Posterior cingulate gyrus (tissue), 11 donors: ENCODE measurements at places on chromosomes 6 and 20.

GRCh38 chr6:140140891-140141290 lies 766.4 kb upstream of the CITED2 start:
- DNase-seq = no peak

DNA sequence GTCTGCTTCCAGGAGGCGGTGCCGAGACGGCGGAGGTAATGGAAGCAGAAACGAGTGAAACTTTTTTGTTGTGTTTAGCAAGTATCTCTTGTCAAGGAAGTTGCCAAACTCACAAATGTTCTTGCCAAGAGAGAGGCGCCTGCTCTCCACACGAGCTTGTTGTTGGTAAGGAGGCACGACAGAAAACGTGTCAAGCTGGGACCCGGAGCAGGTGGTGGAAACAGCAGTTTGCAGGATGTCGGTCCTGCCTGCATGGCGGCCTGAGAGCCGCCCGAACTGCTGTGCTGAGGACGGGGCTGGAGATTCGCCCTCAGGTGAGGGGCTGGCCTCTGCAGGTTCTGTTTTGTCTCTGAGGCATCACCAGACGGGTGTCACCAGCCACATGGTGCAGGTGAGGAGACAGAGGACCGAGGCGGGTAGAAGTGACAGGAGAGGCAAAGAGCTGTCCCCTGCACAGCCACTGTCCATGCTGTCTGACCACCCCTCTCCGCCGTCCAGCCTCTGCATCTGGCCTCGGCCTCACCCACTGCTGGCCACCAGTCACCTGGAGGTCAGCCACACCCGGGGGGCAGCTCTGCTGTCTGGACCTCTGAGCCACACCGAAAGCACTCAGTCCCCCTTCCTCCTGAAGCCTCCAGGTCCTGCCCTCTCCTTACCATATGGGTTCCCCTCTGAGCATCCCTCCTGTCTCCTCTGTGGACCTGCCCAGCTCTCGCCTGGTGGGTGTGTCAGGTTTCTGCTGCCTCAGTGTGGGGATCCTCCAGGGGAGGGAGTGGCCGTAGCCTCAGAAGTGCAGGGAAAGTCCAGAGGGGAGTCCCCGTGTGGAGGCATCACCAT lies 261.5 kb downstream of the TAF4 start:
- DNase-seq = peak; percentile 44

- DNase-seq = no peak
Observed at GRCh38 chr6:14758421-14759081, 487.3 kb upstream of the JARID2 start.

GRCh38 chr6:40187535-40188144 lies 253.4 kb upstream of the MOCS1 start:
- no peak for DNase-seq

- DNase-seq = no peak
Observed at GRCh38 chr6:147509891-147510290, 1.4 kb downstream of the SAMD5 start.

DNA sequence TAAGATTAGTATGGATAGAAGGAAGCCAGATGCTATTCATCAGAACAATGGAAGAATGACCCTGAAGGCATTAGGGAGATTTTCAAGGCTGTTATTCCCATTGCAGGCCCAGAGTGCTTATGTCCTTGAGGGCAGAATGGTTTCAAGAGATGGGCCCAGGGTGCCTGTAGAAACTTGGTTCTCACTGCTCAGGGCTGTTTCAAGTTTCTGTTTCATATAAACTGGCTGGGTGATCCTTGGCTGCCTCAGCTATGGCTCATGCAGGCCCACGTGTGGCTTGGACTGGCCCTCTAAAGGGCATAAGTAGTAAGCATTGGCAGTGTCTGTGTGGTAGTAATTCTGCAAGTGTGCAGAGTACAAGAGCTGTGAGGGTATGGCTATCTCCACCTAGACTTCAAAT lies 540.9 kb upstream of the MAN1A1 start:
- DNase-seq = no peak

DNA sequence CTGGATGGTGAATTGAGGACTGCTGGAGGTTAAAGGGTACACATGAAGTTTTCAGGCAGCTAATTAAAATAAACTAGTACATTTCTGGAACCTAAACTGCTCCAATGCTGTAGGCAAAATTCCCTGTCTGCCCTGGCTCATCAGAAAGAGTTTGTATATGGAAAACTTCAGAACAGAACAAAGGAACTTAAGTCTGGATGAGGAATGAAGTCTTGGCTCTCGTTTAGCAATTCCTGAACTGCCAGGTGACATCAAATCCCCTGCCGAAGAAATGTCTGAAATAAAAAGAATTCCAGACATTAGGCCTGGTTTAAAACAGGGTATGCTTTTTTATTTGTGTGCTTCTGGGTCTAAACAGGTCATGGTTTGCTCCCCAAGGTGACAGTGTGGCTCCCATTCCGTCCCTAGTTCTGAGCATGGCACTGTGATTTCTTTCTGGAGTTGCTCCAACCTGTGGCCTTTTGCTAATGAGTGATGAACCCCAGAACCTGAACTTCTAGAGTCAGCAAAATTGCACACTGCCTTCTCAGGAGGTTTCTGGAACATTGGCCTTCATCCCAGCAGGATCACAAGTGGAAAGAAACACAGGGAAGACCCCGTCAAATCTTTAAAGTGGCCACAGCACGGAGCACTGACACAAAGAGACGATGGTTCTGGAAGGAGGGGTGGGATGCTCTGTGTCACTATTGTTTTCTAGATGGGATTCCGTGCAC lies 129.4 kb upstream of the NAA20 start:
- DNase-seq = no peak

DNA sequence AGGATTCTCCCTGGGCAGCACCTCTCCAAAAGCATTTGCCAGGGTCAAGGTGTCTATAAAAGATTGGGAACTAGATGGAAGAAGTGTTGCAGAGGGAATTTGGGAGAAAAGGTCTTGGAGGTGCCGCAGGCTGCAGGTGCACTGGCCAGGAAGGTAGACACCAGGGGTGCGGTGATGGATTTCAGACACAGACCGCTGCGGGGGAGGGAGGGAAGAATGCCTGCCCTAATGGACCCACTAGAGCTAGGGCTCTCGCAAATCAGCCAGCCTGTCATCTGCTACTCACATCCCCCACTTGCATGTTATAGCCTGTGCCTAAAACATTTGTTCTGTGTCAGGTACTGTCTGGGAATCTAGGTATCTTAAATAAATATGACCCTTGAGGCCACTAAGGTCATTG lies 193.6 kb upstream of the SLC24A3 start:
- no peak for DNase-seq

DNA sequence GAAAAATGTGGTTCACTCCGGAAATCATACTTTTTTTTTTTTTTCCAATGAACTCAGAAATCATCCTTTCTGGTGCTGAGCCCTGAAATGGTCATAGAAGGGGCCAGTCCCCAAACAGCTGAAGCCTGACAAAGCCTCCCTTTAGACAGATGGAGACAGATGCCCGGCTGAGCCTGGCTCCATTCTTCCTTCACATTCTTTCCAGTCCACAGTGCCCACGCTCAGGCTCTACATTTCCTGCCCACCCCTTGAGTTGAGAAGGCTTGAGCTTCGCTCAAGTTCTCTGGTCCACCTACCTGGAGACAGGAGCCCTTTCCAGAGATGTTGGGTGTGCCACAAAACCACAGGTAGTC lies 41.2 kb downstream of the KCNK5 start:
- no peak for DNase-seq

DNA sequence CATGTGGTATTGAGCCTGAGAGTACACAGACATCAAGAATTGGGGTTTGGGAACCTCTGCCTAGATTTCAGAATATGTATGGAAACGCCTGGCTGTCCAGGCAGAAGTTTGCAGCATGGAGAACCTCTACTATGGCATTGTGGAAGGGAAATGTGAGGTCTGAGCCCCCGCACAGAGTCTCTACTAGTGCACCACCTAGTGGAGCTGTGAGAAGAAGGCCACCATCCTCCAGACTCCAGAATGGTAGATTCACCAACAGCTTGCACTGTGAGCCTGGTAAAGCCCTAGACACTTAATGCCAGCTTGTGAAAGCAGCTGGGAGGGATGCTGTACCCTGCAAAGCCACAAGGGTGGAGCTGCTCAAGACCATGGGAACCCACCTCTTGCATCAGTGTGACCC lies 658.2 kb downstream of the HACE1 start:
- DNase-seq = no peak
